WTC11 (cell line): ENCODE measurements at places on chromosomes 7 and 10. TPM values are rescaled to one million over a fixed set of nuclear protein-coding genes. Genes with fewer than 3 reads are reported as not detected.

The FBXO24 gene
- total RNA-seq, result 0.70 to 1.3 TPM (median 0.94 TPM) in 3 replicates

- no peak for DNase-seq
Observed at GRCh38 chr10:66778351-66778750, 147.5 kb upstream of the LRRTM3 start.

GRCh38 chr10:27578316-27578715, 74.2 kb downstream of the RAB18 start:
- no peak for DNase-seq

DNA sequence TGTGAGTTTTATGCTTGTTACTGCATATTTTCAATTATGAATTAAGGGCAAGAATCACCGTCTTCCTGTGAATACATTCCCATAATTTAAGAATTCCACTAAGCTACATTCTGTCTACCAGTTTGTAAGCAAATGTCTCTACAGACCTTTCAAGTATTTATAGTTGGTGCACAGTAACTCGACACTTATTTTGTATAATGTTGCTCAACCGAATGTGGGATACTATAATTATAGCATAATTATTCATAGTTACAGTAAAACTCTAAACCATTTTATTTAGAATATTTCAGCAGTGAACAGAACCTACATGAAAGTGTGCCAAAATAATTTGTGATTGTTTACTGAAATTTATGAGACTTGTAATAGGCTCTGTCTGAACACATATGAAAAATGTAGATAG, 17.3 kb upstream of the CUBN start:
- no peak for DNase-seq

The ZNF853 gene
- total RNA-seq, result 7.7 to 8.0 TPM (median 8.0 TPM) in 3 replicates

DNA sequence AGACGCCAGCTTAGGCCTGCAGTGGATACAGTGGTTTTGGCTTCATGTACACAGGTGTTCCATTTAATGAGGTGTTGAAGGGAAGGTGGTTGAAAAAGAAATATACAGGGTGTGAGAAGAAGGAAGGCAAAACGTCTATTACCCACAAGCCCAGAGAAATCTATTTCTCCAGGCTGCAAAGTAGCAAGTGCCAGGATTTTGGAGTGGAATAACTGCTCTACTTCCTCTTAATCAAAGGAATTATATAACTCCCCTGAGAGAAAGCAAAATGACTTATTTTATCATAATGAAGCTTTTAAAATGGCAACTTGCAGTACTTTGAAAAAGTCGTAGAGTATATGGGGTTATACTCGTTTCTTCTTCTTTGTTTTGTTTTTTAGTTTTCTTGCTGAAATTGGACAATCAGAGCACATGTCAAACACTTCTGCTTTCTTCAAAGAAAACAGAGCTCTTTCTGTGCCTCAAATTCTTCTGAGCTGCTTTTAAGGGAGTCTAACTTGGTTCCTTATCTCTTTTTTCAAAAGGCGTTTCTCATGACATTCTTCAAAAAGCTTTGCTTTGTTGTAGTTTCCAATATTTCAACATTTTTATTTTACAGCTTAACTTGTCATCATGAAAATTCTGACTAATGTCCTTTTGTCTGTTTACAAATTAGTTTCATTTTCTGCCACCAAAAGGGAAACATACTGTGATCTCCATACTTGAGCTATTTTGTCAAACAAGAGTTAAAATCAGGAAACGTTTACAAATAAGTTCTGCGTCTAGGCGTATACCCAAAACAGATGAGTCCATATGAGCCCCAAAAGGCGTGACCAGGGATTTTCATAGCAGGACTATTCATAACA, 289.7 kb downstream of the FRMD4A start:
- no peak for DNase-seq

- DNase-seq, result no peak
Observed at GRCh38 chr7:126790763-126791162, 462.0 kb downstream of the GRM8 start.

The CDHR1 gene
- 5.0 to 7.2 TPM (median 6.4 TPM) in 3 replicates for total RNA-seq

The ZNF487 gene
- 1.2 to 2.3 TPM (median 1.4 TPM) in 3 replicates for total RNA-seq

The NAT16 gene
- 0.32 to 0.62 TPM (median 0.39 TPM) in 3 replicates for total RNA-seq

- no peak for DNase-seq
Observed at GRCh38 chr10:44804661-44805060, 106.5 kb upstream of the TMEM72 start.

- no peak for DNase-seq
Observed at GRCh38 chr7:147885869-147886268, 704.7 kb upstream of the C7orf33 start.
